Left ventricle myocardium inferior (tissue), 1 donor: ENCODE measurements at places on chromosomes 5 and 9. TPM values are rescaled to one million over a fixed set of nuclear protein-coding genes. Genes with fewer than 3 reads are reported as not detected.
A peak's percentile ranks its signal among the peaks of the same experiment; 100 is the strongest.

- H3K27me3 ChIP-seq = no peaks in the 10 kb centered on the region
- no peaks in the 10 kb centered on the region for H3K36me3 ChIP-seq
- H3K4me1 ChIP-seq = peaks cover 22% of the 10 kb centered on the region
- no peak overlapping the region for H3K4me3 ChIP-seq
Measured at GRCh38 chr5:171745602-171746001, 40.0 kb upstream of the SMIM23 start.

DNA sequence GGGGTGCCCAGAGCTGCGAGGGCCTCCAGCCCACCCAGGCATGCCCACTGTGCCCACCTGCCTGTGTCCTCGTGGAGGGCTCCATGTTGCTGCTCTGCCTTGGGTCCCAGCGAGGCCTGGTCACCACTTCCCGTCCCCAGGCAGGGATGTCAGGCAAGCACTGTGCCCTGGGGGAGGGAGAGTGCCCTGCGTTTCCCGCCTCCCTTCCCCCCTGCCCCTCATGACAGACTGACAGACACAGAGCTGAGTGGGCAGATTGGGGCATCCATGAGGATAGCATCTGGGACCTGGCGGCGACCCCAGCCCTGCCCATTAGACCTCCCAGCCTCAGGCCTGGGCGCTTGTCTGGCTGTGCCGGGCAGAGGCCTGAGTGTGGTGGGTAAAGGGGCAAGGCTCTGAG, 56.9 kb downstream of the KCNT1 start:
- no peaks in the 10 kb centered on the region for H3K4me1 ChIP-seq
- H3K36me3 ChIP-seq = no peaks in the 10 kb centered on the region
- no peak for DNase-seq
- H3K4me3 ChIP-seq = no peak overlapping the region
- no peak overlapping the region for H3K27ac ChIP-seq
- peaks cover 17% of the 10 kb centered on the region for H3K27me3 ChIP-seq

DNA sequence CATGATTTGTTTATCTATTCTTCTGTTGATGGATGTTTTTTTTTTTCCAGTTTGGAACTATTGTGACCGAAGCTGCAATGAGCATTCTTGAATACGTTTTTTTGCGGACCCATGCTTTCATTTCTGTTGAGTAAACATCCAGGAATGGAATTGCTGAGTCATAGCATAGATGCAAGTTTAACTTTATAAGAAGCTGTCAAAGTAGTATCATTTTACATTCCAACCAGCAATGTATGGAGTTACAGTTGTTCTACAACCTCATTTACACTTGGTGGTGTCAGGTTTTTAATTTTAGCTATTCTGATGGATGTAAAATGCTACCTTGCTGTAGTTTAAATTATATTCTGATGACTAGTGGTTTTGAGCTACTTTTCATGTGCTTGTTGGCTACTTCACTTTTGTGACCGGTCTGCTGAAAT, 49.0 kb downstream of the NPR3 start:
- no peaks in the 10 kb centered on the region for H3K36me3 ChIP-seq
- H3K4me3 ChIP-seq = no peak overlapping the region
- H3K4me1 ChIP-seq = no peaks in the 10 kb centered on the region
- no peaks in the 10 kb centered on the region for H3K27me3 ChIP-seq
- no peak overlapping the region for H3K27ac ChIP-seq
- no peak for DNase-seq

- peak overlapping the region; percentile 89 for H3K27ac ChIP-seq
- peaks cover 34% of the 10 kb centered on the region for H3K36me3 ChIP-seq
- H3K4me3 ChIP-seq = no peak overlapping the region
- peaks cover 78% of the 10 kb centered on the region for H3K4me1 ChIP-seq
- no peaks in the 10 kb centered on the region for H3K27me3 ChIP-seq
Measured at GRCh38 chr5:134555223-134555889, 29.9 kb downstream of the JADE2 start.

- no peak overlapping the region for H3K4me3 ChIP-seq
- peaks cover 6% of the 10 kb centered on the region for H3K4me1 ChIP-seq
- no peak overlapping the region for H3K27ac ChIP-seq
- DNase-seq = no peak
Measured at GRCh38 chr5:111954516-111955395, 197.8 kb upstream of the NREP start.

GRCh38 chr9:108634672-108635462, 220.9 kb downstream of the ACTL7B start:
- DNase-seq = no peak
- no peaks in the 10 kb centered on the region for H3K36me3 ChIP-seq
- no peak overlapping the region for H3K27ac ChIP-seq
- H3K27me3 ChIP-seq = peaks cover 45% of the 10 kb centered on the region
- no peaks in the 10 kb centered on the region for H3K4me1 ChIP-seq

SSNA1 gene
- 72.3 TPM for total RNA-seq

DNA sequence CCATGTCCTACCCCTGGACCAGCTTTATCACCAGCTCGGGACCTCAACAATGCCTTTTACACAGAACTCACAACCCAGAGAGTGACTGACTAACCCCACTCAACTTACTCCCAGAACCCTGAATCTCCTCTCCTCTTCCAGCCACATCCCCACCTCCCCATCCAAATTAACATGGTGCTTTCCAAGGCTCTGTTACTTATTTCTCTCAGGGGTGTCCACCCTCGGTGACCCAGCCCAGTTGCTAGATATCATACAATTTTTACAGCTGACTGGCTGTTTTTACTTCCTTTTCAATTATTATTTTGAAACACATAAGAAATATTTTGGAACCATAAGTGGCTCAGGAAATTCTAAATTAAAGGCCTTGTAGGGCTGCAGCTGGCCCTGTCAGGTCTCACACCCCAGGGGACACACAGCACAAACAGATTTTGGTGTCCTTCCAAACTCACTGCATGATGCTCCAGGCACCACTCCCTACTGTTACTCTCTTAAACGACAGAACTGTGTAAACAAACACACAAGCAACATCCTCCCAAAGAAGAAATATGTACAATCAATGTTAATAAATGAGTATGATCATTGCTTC, 180.6 kb downstream of the ADAMTS12 start:
- peak; percentile 33 for DNase-seq
- H3K27ac ChIP-seq = peak overlapping the region; percentile 46
- H3K36me3 ChIP-seq = no peaks in the 10 kb centered on the region
- H3K27me3 ChIP-seq = no peaks in the 10 kb centered on the region
- no peak overlapping the region for H3K4me3 ChIP-seq

DNA sequence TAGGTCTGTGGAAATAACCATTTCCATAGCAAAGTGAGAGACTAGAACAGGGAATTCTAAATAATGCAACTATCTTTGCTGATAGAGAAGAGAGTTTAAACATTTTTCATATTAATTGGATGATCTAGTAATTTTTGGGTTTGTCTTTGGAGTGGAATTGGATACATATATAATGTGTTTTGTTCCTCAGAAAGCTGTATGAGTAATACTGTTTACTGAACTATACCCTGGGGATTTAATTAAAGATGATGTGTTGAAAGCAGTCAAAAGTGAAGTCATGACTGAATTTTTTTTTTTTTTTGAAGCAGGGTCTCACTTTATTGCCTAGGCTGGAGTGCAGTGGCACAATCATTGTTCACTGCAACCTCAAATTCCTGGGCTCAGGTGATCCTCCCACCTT, 17.9 kb downstream of the FER start:
- DNase-seq = no peak
- peaks cover 31% of the 10 kb centered on the region for H3K4me1 ChIP-seq
- H3K27me3 ChIP-seq = no peaks in the 10 kb centered on the region
- no peak overlapping the region for H3K27ac ChIP-seq
- H3K36me3 ChIP-seq = no peaks in the 10 kb centered on the region

GRCh38 chr9:35350827-35351549, 138.9 kb upstream of the RUSC2 start:
- H3K4me3 ChIP-seq = no peak overlapping the region
- no peak for DNase-seq
- peaks cover 5% of the 10 kb centered on the region for H3K36me3 ChIP-seq

PCDHGA2 gene
- total RNA-seq = 7.8 TPM

KCTD16 gene
- 0.08 TPM for total RNA-seq

DNA sequence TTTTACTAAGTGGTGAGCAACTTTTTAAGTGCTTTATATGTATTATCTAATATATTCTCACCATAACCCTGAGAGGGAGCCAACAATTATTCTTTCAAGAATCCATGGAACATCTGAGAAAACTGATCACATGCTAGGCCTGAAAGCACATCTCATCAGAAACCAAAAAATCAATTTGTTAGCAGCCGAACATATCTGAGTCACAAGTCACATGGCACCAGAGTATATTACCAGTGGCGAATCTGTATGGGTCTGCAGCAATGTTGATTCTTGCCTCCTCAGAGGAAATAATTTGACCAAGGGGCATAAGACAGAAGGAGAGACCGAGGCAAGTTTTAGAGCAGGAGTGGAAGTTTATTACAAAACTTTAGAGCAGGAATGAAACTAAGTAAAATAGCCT, 25.3 kb upstream of the SIL1 start:
- H3K27me3 ChIP-seq = no peaks in the 10 kb centered on the region
- H3K27ac ChIP-seq = no peak overlapping the region
- H3K4me1 ChIP-seq = no peaks in the 10 kb centered on the region
